ENCODE measurements at places on chromosomes 7 and 10.

GRCh38 chr7:40922316-40922670 is 780.6 kb downstream of the INHBA start:
- no peak for DNase-seq

DNA sequence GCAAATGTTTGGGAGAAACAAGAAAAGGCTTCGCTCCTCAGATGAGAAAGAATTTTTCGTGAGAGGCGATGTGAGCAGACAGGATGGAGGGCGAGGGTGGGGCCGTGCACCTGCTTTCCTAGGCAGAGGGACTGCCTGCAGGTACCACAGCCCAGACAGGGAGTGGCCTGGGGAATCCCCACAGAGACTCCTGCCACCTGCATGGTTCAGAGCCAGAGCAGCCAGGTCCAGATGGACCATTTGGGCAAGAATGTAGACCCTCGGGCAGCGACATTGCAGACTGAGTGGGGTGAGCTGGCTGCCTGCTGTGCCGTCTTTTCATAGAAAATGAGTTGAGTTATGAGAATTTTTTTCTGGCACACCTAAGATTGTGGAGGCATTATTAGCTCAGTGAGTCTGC is 216.8 kb downstream of the SNX10 start:
- DNase-seq = no peak

DNA sequence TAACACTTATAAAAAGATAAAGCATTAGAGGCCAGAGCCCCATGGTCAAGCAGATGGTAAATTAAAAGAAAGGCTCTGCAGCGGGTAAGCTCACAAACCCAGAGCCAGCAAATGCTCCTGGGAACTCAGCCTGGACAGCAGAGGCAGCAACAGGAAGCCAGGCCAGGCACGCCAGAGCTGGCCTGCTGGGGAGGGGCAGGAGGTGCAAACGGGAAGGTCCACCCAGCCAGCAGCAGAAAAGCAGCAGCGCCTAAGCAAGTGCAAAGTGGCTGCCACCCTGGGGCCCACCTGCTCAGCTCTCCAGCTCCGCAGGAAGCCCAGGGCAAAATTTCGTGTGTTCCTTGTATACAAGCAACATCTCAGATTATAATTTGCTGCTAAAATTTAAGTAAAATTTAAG is 82.7 kb upstream of the GPR22 start:
- DNase-seq = peak; percentile 60

GRCh38 chr7:86884152-86884551 is 175.3 kb downstream of the ELAPOR2 start:
- DNase-seq = no peak

DNA sequence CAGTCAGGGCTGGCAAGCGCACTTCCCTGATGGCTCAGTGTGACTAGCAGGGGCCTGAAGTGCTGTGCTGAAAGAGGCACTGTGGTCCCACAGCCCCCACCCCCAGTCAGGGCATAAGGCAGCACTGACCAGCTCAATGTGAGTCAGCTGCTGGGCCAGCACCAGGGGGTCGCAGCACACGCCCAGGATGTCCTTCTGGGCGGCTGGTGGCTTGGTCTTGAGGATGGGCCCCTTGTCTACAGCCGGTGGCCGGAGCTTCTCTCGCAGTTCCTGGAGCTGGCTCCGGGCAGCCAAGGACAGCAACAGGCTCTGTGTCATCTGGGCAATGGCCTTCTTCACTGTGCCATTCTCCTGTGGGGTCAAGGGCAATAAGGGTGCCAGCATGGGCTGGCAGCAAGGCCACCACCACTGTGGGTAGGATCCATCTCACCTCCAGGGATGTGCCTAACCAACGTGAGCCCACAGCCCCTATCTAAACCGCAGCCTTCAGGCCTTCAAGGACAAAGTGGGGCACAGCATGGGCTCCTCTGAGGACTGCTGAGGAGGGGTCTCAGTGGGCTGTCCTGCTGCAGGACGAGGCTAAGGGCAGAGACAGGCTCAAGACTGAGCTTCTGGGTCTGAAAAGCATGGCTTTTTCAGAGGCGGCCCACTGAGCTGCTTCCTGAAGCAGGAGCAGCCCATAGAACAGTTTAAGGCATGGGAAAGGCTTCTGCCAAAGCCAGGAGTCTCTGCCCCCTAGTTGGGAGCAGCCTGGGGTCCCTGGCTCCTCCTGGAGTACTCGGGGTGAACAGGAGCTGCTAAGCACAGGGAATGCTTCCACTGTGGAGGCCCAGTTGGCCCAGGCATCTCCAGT is 62.5 kb downstream of the CSGALNACT2 start:
- DNase-seq = peak; percentile 14

- no peak for DNase-seq
Measured at GRCh38 chr7:130942211-130942964, 208.4 kb upstream of the KLF14 start.

GRCh38 chr10:75654171-75654771 is 222.8 kb downstream of the LRMDA start:
- DNase-seq = no peak

GRCh38 chr10:8588135-8588534 is 533.6 kb downstream of the GATA3 start:
- DNase-seq = no peak

DNA sequence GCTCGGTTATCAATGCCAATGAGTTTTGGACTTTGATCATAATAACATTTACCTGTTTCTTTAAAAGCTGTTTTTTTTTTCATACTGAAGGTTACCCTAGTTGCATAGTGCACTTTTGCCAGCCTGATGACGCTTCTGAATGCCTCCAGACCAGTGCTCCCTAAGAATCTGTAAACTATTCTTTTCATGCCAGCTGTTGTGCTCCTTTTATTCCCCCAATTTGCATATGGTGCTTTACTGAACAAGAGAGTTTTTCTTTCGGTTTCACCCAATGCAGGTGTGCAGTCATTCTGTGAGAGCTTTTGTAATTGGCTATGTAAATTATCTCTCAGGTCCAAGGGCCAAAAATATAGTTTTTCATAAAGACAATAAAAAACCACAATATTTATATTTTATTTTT is 48.1 kb upstream of the GLCCI1 start:
- DNase-seq = no peak

DNA sequence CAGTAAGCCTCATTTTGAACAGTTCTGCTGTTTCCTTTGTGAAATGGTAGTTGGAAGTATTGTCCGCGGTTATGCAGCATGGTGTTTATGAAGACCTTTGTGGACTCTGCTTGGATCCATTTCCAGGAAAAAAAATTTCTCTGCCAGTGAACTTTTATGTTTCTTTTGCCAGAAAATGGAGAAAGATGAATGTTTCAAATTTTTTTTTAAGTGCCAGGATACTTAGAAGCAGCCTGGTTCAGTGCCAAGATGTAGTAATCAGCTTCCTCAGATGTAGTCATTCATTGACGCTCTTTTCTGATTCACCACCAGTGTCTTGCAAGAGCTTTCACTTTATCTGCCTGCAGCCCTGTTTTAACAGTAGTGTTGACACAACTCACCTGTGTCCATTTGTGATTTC is 258.2 kb downstream of the SDK1 start:
- DNase-seq = no peak

DNA sequence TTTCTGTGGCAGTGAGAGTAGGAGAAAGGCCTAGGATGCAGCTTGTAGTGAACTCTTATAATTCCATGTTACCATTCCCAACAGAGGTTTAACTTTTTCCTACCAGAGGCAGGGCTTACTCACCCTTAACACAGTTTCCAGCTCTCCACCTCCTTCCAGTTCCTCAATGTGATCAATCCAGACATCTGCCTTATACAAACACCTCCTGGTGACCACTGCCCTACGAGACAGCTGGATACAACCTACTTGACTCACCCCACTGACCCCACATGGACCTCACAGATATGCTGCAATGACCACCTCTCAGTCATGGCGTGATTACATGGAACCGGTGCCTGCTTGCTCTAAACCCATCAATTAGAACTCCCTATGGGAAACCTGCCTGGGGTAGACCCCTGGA is 326.5 kb downstream of the TNS3 start:
- no peak for DNase-seq

- peak; percentile 91 for DNase-seq
Measured at GRCh38 chr10:124388823-124389612, 29.7 kb downstream of the OAT start.

DNA sequence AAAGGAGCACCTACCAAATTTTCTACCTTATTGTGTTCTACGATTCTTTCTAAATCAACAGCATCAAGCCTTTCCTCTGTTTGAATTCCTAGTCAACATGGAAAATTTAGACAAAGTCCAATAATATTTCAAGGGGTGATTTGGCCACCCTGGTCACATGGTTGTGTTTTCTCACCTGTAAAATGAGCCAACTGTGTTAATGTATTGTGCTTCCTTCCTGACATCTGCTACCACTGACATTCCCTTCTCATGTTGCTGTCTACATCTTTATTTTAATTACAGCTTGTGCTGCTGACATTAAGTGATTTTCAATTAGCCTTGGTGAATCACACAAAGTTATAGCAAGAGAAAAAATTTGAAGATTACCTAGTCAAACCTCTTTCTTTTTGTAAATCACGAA is 83.0 kb upstream of the NPSR1 start:
- no peak for DNase-seq

- DNase-seq = no peak
Measured at GRCh38 chr10:77398558-77398957, 239.1 kb downstream of the KCNMA1 start.

GRCh38 chr10:110336111-110336721 is 31.5 kb upstream of the SMNDC1 start:
- no peak for DNase-seq

DNA sequence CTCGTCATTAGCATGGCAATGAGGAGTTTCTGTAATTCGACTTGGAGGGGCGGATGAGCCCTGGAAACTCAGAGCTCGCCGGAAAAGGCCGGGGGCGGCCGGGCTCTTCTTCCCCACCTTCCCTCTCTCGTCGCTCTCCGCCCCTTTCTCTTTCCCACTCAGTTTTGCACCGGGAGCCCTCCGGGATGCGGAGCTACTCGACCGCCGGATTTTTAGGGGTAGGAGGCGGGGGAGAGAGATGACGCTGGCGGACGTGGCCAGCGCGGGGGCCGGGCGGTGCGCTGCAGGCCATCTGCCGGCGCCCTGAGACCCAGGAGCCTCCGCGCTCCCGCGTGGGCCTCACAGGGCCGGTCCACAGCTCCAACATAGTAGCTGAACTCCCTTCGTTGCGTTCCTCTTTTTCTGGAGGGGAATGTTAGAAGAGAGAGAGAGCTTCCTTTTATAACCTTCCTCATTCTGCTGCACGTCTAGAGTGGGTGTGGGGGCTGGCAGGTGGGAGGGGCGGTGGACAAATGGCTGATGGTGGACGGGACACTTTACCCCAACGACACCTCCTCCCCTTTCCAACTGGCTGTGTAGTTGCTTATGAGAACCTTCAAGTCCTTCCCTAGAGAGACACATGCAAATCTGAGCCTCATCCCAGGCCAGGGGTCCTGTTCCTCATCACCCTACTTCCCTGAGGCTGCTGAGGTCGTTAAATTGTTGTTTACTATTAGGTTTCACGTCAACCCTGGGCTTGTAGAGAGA is 1.1 kb upstream of the HOXA1 start:
- no peak for DNase-seq

GRCh38 chr10:101829561-101830315 is 11.5 kb upstream of the OGA start:
- peak; percentile 65 for DNase-seq

DNA sequence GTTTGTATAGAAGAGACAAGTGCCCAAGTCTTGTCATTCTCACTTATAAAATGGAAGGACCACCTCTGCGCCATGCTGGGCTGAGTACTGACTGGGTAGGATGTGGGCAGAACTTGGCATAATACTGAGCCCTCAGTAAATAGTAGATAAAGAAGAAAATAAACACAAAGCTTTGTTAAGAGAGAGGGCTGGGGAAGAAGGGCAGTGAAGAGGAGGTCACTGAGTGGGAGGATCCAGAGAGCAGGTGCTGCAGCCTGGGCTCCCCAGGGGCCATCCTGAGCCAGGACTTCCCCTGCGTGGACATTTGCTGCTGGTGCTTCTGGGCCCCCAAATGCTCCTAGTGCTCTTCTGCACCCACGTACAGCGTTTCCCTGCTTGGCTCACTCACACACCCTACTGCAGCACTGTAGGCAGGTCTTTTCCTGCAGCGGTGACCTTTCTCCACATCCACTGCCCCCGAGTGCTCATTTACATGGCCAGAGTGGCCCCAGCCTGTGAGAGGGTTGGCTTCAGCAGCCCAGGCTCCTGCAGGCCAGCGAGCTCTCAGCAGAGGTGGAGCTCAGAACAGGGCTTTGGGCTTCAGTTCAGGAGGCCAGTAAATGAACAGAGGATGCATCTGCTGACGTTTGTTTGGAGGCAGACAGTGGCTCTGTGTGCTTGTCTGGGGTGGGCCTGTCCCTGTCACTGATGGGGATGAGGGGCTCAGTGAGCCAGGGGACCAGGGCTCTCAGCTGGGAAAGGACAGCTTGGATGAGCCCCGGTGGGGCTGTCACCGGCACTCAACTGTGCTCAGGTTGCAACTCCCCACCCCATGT is 164.6 kb downstream of the ADARB2 start:
- no peak for DNase-seq

- no peak for DNase-seq
Measured at GRCh38 chr7:113076703-113077102, 9.9 kb downstream of the GPR85 start.

GRCh38 chr10:111018021-111018420 is 58.8 kb upstream of the ADRA2A start:
- DNase-seq = no peak

GRCh38 chr7:289756-290553 is at the start of gene FOXL3:
TSS of gene FOXL3 (plus strand) at chr7:290170. CDS start at chr7:290170, 0 bp downstream.
- DNase-seq = no peak

GRCh38 chr7:93471456-93471855 is 103.1 kb downstream of the CALCR start:
- no peak for DNase-seq

GRCh38 chr7:23383225-23383624 is 84.1 kb downstream of the MALSU1 start:
- no peak for DNase-seq

DNA sequence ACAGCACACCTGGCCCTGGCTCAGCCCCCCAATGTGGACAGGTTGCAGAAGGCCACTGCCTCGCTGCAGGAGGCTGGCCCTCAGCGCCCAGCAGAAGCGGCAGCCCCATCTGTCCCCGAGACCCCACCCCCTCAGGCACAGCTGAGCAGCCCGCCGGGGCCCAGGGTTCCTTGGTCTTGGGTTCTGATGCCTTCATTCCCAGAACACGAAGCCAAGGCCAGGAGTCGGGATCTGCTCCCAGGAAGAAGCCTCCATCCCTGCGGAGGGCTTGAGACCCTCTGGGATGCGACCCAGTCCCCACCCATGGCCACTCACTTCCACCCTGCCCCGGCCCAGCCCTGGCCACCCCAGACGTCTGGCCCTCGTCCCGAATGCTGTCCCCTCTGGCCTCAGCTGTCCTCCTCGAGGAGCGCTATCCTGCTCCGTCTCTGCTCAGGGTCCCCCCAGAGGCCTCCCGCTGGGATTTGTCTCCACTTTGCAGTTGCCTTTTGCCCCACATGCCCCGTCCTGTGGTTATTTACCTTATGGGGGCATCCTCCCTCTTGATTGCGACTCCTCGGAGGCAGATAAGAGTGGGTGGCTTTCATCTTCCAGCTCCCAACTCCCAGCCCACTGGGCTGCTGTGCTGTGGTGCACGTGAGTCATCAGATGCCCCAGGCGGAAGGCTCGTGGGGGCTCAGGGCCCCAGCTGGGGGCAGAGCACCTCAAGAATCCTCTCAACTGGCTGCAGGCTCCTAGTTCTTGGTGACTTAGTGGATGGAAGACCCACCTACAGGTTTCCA is 97.5 kb downstream of the MKI67 start:
- DNase-seq = no peak

- DNase-seq = no peak
Measured at GRCh38 chr7:103764901-103765300, 224.6 kb downstream of the RELN start.

- DNase-seq = no peak
Measured at GRCh38 chr10:71717551-71717951, 2.0 kb downstream of the C10orf105 start.

Data from left cardiac atrium (tissue), 4 donors.